ENCODE measurements at places on chromosomes 1 and 21. TPM values are rescaled to one million over a fixed set of nuclear protein-coding genes. Genes with fewer than 3 reads are reported as not detected.

KRTAP11-1 gene
- not detected for total RNA-seq

LDLRAD1 gene
- total RNA-seq: not detected

PLEKHG5 gene
- total RNA-seq: 15.2 TPM

RSPH1 gene
- not detected for total RNA-seq

ERRFI1 gene
- total RNA-seq: 8.9 TPM

CD53 gene
- total RNA-seq: 6.1 TPM

Measured in heart left ventricle (tissue), 16 donors.